ENCODE measurements at places on chromosomes 5 and 9.

DNA sequence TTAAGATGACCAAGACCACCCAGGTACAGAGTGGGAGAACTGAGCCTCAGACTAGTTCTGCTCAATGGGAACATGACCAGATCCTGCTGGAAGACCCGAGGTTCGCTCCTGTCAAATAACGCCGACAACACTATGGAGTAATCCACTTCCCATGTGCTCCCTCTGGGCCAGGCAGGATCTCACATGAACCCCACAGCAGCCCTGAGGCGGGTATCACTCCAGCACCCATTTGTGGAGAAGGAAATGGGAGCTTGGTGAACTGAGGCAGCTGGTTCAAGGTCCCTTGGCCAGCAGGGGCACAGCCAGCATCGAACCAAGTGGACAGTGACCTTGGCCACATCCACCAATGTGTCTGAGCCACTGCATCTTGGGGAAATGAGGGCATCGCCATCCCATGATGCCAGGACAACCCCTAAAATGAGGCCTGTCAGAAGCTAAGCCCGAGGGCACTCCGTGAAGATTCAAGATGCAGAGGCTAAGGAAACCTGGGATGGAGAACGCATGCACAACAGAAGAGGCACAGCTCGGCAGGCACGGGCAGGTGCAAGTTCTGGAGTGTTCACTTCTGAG lies 8.5 kb downstream of the ANKS6 start:
- no peak for DNase-seq

GRCh38 chr9:109192732-109193361 lies 25.8 kb upstream of the FRRS1L start:
- DNase-seq: no peak

DNA sequence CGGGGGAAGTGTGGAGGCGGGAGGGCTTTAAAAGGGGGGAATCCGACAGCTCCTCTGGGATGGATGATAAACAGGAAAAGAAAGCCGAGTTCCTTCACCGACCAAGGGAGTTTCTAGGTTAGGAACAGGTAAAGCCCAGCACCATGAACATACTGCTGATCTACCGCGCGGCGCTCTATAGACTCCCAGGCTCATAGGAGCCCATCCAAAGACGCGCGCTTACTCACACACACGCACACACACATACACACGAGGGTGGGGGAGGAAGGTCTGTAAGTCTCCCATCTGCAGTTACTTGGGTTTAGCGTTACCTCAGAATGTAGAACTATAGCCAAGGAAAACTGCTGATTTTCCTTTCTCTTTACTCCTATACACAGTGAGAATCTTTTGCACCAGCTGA lies 2.6 kb upstream of the GABRB2 start:
- DNase-seq: no peak

GRCh38 chr5:113106821-113107220 lies 130.2 kb downstream of the DCP2 start:
- DNase-seq: no peak

DNA sequence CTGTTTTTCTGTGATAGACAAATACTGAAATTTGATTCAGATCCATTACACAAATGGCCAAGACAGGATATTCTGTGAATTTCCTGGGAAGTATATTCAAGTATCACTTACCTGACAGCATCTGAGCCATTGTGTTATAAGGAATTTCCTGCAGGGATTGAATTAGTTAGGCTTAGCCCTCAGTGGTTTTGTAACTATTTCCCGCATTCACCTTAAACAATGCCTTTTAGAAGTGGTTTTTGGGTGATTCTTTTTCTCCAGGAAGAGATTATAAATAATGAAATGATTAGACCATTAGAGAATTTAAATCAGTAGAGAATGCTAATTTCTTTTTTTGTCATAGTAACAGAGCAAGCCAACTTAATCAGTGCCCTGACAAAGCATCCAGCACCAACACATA lies 30.6 kb downstream of the ITGA1 start:
- DNase-seq: no peak

DNA sequence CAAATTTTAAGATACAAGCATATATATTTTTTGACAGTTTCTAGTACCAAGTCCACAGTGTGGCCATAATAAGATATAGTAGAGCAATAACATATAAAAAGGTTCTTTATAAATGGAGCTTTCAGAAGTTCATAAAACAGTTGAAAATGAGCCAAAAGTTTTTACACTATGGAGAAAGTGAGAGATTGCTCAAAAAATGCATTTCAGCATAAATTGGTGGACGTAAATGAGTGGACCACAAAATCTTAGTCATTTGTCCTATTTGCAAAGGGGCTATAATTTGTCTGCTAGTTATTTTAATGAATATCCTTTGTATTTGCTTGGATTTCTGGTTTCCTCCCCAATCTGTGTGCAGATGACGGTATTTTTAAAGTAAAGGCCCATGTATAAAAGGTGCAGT lies 159.4 kb upstream of the DAP start:
- no peak for DNase-seq

DNA sequence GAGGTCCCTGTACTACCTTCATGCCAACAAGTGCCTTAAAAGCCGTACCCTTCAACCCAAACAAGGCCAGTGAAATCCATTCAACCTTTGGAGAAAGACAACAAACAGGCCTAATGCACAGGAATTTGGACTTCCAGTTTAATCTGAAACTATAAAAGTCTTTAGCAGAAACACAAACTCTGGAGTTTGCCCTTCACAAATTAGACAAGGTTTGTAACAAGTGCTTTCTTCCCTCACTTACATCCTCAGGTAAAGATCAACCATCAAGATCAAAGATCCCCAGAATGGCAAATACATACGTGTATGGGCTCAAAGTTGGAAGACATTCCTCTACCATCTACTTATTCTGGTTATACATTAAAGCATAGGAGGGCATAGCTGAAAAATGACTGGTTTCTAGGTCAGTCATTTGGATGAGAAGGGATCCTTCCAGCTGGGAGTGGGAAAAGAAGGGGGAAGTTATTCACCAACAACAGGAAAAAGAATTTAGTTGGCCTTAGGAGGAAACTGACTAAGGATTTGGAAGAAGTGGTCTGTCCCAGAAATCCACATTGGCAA lies 2.0 kb downstream of the DAB2 start:
- DNase-seq: no peak

GRCh38 chr5:142313275-142313674 lies 11.5 kb downstream of the SPRY4 start:
- no peak for DNase-seq

- no peak for DNase-seq
These were observed 436.7 kb downstream of the CETN3 start for GRCh38 chr5:89972901-89973300.

GRCh38 chr9:38390851-38391250 lies 1.7 kb upstream of the ALDH1B1 start:
- DNase-seq: no peak

- no peak for DNase-seq
These were observed 255.8 kb upstream of the SLC24A2 start for GRCh38 chr9:20044686-20045085.

GRCh38 chr9:124020520-124021384 lies 9.2 kb downstream of the LHX2 start:
- DNase-seq: no peak

DNA sequence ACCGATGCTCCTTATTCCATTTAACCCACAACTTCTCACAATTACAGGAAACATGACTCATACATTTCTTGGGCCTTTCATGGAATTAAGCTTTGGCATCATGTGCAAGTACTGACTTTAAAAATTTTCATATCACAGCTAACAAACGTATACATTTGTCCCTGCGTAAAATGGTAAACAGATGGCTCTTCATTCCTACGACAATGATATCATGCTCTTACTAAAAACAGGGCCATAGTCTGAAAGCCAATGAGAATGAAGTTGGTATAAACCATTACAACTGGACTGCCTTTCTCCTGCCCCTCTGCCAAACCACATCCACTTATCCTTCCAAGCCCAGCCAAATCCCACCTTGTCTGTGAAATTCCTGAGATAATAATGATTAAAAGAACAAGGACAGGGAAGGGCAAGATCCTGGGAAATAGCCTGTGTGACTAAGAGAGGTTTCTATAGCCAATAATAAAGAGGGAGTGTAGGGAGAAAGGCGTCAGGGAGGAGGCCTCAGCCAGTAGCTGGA lies 44.9 kb upstream of the ZNF366 start:
- no peak for DNase-seq

GRCh38 chr9:133347515-133347984 lies 381 bp downstream of the MED22 start:
- no peak for DNase-seq

DNA sequence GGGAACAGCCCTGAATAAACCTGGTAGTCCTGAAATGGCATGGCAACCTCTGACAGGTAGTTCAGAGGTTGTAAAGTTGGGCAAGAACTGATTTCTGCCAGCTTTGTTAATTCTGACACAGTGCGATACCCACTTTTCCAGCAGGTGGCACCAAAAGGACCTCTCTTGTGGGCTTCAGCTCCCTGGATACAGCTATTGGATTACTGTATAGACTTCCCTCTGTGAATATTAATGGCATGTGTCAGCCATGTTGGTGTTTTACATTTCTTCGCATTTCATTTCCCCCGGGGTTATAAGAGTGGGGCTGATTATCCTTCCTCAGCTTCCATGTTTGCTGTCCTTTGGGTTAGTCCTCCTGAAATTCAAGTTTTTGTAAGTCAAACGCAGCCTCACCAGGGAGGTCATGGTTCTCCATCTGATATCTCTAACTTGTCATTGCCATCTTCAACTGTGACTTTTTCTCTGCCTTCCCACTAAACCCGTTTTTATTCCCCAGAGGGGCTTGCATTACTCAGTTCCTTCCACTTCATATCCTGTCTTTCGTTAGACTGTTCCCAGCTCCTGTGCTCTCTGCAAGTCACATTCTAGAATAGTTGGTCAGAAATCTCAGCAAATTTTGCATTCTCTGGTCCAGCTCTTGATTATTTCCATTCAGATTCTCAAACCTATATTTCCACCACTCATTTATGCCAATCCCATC lies 135.6 kb downstream of the LIFR start:
- DNase-seq: peak; percentile 63

- no peak for DNase-seq
These were observed 7.5 kb downstream of the NDST1 start for GRCh38 chr5:150515446-150515845.

- no peak for DNase-seq
These were observed 174.9 kb upstream of the PUM3 start for GRCh38 chr9:3018691-3019230.

GRCh38 chr5:124960266-124960665 lies 213.8 kb upstream of the ZNF608 start:
- no peak for DNase-seq

DNA sequence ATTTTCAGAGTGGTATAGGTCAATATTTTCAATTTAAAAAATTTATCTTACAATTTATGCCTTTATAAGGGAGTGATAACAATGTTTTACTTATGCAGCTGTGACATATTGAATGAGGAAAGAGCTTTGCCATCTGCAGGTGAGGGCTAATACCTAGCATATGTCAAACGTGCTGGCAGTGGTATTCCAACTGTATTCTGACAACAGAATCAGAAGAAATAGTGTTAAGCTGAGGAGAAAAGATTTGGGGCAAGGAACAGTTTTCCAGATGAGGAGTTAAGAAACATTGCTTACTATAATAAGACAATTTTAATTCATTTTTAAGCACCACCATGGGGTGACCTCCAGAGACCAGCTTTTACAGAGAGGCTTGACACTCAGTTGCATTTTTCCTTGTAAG lies 267.8 kb upstream of the ZNF608 start:
- no peak for DNase-seq

DNA sequence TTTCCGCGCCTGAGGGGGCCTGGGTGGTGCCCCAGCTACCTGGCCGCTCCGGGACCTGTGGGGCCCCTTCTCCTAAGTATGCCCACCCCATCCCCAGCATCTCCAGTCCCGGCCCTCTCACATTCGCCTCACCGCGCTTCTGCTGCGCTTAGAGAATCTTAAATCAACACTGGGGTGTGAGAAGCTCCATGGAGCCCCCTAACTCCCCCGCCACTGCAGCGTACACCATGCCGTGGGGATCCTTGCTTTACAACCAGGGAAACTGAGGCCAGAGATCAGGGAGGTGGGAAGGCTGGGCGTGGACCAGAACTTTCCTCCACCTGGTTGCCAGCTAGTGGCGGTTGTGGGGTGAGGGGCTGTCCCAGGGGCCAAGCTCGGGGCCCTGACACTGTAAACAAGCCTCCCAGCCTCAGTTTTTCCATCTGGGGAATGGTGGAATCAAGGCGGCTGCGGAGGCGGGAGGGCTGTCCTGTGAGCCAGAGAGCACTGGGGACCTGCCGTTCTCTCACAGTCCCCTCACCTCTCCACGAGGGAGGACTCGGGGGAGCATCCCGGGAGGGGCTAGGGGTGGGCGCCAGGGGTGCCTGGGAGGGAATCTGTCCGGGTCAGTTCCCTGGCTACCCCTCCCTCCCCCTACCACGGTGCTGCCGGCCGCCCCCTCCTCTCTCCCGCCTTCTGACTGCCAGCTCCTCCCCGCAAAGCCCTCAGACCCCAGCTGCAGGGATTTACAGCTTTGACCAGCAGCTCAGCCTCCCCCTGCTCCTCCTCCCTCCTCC lies 161.2 kb downstream of the C9orf50 start:
- no peak for DNase-seq

- DNase-seq: no peak
These were observed 78.0 kb downstream of the RFX3 start for GRCh38 chr9:3447788-3448187.

Measured in NCI-H2081 treated with DMSO at 0.1 percent for 48 hours (cell line).